H1 (cell line): ENCODE measurements at places on chromosomes 5 and 9. TPM values are rescaled to one million over a fixed set of nuclear protein-coding genes. Genes with fewer than 3 reads are reported as not detected.

The SPATA31C2 gene
- total RNA-seq: 0.15 and 0.20 TPM in 2 replicates

DNA sequence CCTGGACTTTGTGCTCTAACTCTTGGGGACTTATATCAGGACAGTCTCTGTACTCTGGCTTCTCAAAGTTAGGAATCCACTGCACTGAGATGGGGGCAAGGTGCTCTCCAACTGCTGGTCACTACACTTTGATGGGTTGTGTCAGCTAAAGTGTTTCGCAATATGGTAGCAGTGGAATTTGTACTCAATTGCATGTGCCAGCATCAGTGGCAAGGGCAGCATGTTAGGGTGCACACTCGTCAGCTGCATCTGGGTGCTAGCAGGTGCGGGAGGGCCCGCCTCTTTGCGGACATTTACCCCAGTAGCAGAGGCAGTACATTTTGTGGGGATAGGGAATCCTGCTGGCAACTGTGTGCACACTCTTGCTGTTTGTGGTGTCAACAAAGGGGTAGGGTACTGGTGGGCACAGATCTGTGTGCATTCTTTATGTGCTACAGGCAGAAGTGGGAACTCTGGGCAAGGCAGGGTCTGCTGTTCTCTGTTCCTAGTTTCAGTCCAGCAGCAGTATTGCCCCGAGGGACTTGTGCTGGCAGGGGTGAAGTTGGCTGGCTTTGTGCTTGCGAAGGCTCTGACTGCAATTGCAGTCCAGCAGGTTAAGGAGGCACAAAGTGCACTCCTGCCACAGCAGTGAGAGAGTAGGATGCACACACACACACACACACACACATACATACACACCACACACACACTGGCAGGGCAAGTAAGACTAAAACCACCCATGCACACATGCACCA lies 924.8 kb upstream of the CDH9 start:
- DNase-seq: no peak
- H3K27ac ChIP-seq: no peak overlapping the region
- H3K4me1 ChIP-seq: no peaks in the 10 kb centered on the region
- no peak overlapping the region for H3K4me3 ChIP-seq
- no peaks in the 10 kb centered on the region for H3K36me3 ChIP-seq
- no peaks in the 10 kb centered on the region for H3K27me3 ChIP-seq

GRCh38 chr9:8070779-8071444 lies 271.3 kb upstream of the DMAC1 start:
- H3K4me3 ChIP-seq: no peak overlapping the region
- H3K4me1 ChIP-seq: no peaks in the 10 kb centered on the region
- peak; percentile 54 for DNase-seq
- no peak overlapping the region for H3K27ac ChIP-seq

GRCh38 chr5:42745426-42745825 lies 11.2 kb upstream of the CCDC152 start:
- no peak overlapping the region for H3K4me3 ChIP-seq
- H3K36me3 ChIP-seq: no peaks in the 10 kb centered on the region
- peak; percentile 83 for DNase-seq
- no peaks in the 10 kb centered on the region for H3K27me3 ChIP-seq
- no peaks in the 10 kb centered on the region for H3K4me1 ChIP-seq

GRCh38 chr9:34123682-34124081 lies 2.8 kb downstream of the DCAF12 start:
- H3K27ac ChIP-seq: no peak overlapping the region
- H3K4me3 ChIP-seq: no peak overlapping the region
- DNase-seq: no peak
- H3K36me3 ChIP-seq: 0 out of 2 replicates have a peak, but pooled peaks cover 3% of the 10 kb centered on the region
- H3K27me3 ChIP-seq: no peaks in the 10 kb centered on the region
- H3K4me1 ChIP-seq: peaks cover 6% of the 10 kb centered on the region
